ENCODE measurements at places on chromosomes 7 and 10.

GRCh38 chr7:16982640-16983350, 101.0 kb upstream of the AGR3 start:
- no peak for DNase-seq

DNA sequence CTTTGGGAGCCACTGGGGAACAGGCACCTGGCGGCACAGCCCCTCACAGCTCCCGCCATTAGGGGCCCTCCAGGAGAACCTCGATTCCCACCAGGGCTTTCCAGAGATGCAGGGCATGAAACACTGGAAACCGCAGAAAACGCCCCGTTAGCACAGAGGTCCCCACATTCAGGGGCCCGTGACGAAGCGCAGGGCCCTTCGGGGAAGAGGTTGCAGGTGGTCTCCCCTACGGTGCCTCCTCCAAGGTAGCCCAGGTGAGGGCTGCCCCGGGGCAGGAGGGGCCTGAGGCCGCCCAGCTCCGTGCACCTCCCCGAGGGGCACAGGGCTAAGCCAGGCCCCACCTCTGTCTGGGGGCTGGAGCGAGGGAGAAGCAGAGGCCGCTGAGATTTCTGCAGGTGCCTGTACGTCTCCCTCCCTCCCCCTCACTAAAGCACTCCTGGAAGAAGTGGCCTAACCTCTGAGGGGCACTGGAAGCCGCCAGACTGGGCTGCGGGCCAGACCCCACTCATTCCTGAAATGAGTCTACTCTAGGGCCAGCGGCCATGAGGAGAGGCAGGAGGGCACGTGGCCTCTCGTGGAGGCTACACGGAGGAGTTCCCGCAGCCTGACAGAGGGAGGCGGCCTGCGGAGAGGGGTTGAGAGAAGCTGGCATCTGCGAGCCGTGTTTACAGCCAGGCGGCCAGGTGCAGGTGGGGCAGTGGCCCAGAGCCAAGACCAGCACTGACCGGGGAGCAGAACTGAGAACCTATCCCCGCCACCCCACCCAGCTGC, 6.9 kb downstream of the PDGFA start:
- no peak for DNase-seq

DNA sequence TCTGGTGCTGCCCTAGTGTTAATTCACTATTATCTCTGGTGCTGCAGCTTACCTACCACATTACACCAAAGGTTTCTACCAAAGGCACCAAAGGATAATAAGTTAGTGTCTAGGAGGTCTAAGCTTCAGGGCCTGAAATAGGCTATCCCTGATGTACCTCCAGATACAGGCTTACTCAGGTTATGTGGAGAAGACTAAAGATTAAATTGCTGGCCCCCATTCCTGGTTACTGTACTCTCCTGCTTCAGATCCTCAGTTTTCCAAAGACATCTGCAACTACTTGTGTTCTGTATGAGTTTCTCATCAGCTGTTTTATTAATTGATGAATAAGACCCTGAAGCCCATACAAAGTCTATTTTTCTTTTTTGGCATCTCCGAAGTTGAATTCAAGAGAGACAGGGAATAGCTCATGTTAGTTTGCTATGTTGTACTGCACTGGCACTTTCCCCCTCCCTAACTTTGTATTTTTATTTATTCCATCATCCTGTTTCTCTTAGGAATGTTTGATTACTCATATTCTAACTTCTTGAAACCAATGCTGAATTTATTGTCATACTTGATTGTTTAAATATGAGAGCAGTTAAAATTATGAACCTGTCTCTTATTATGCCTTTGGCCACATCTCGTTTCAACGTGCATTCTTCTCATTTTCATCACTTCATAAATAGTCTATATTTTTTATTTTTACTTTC, 85.9 kb downstream of the PON1 start:
- no peak for DNase-seq

DNA sequence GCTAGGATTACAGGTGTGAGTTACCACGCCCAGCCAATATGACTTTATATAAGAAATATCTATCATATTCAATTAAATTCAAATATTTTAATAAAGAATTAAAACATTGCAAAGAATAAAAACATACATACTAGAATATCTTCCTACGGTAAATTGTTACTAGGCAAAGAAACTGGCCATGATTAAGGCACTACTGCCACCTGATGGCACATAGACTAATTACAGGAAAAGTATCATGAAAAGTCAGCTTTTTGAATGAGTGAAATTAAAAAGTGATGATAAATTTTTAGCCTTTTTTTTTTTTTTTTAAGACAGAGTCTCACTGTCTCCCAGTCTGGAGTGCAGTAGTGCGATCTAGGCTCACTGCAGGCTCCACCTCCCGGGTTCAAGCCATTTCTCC, 30.9 kb downstream of the MRPS33 start:
- DNase-seq, result no peak

- no peak for DNase-seq
Observed at GRCh38 chr10:109831846-109832245, 91.5 kb downstream of the XPNPEP1 start.

GRCh38 chr7:106073701-106074100, 38.4 kb downstream of the SYPL1 start:
- DNase-seq, result no peak

DNA sequence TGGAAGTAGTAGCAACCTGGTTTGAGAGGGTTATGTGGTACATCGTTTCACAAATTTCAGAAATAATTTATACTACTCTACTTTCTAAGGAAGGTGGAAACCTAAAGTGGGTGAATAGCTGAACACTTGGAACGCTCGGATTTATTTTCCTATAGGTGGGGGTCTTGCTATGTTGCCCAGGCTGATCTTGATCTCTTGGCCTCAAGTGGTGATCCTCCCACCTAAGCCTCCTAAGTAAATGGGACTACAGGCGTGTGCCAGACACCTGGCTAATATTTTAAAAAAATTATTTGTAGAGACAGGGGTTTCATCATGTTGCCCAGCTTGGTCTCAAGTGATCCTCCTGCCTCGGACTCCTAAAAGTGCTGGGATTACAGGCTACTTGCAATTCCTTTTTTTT, 6.7 kb upstream of the KMT2E start:
- no peak for DNase-seq

DNA sequence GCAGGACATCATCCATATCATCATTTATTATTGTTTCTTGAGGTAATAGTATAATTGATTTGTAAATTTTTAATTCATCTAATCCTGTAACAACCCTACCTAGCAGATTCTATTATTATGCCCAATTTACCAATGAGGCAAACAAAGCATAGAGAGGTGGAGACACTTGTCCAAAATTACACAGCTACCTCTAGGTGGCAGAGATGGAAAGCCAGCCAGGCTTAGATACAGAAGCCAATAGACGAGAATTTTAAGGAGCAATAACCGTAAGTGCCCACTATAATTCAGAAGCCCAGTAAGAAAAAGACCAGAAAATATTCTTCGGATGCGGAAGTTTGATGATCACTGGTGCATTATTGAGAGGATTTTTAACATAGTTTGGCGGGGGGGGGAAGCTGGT, 54.0 kb downstream of the ANK3 start:
- no peak for DNase-seq

GRCh38 chr10:101956117-101956516, 99.9 kb downstream of the ARMH3 start:
- DNase-seq, result no peak
